Brain microvascular endothelial cell (primary cell): ENCODE measurements at places on chromosomes 13 and 19.
A peak's percentile ranks its signal among the peaks of the same experiment; 100 is the strongest.

DNA sequence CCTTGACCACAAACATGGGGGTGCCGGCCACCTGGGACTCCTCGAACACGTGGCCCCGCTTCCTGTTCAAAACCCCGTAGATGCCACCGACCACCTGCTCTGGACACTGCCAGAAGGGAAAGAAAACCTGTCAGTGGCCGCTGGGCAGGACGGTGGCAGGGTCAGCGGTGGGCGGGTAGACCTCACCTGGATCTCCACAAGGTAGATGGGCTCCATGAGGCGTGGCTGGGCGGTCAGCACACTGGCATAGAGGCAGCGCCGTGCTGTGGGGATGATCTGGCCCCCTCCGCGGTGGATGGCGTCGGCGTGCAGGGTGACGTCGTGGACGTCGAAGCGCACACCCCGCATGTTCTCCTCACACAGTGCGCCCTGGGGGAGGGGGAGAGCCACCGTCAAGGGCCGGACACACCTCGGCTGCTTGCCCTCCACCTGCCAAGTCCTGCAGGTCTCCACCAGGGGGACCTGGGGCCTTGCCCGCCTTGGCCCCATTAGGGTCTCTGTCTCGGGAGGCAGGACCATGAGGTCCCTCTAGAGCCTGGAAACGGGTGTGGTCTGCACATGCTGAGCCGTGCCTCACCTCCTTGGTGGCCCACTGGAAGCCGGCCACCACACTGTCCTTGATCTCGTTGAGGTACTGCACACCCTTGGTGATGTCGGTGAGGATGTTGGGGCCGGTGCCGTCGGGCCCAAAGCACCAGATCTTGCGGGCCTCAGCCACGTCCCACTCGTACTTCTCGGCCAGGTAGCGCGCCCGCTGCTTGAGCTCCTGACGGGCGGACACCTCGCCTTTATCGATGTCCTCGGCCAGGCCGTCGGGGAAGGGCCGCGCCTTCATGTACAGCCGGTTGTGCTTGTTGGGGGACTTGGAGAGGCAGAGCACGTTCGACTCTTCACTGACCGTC lies 6.6 kb upstream of the DAPK3 start:
- DNase-seq = no peak

DNA sequence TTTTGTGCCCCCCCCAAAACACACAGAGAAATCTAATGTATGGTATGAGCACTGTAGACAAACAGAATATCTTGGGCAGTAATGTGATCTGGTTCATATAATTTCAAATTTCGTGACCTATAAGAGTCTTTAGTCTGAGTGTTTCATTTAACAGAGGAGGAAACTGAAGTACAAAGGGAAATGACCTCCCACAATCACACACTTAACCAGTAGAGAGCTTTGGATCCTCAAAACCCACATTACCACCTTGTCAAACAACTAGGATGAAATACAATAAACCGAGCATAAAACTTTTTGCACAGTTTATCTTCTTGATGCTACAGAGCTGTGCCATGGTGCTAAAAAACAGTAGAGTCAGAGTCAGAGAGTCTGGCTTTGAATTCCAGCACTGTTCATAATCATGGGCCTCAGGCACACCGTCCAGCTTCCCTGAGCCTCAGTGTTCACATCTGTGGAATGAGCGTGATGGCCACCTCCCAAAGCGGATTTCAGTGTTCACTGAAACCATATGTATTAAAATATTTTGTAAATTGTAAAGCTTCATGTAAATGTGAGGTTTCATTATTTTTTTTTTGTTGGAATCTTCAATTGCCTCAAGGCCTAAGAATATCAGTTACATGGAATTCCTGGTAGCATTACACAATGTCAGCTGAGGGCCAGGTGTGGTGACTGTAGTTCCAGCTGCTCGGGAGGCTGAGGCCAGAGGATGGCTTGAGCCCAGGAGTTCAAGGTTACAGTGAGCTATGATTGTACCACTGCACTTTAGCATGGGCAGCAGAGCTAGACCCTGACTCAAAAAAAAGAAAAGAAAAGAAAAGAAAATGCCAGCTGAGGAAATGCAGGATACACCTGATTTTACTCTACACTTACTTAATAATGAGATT lies 126.4 kb upstream of the FRY start:
- DNase-seq = no peak

GRCh38 chr13:101144808-101145419 lies 271.4 kb downstream of the NALCN start:
- peak; percentile 22 for DNase-seq

GRCh38 chr19:37519890-37520289 lies 13.2 kb downstream of the ZNF793 start:
- peak; percentile 20 for DNase-seq

- DNase-seq = no peak
Measured at GRCh38 chr19:12969292-12969988, at the start of gene DAND5. Gene DAND5 (plus strand): TSS chr19:12969576. CDS start chr19:12969661, 85 bp downstream.

- peak; percentile 36 for DNase-seq
Measured at GRCh38 chr13:25249001-25249543, 38.2 kb downstream of the MTMR6 start.

GRCh38 chr13:114072421-114072820 lies 60.0 kb downstream of the RASA3 start:
- DNase-seq = no peak

DNA sequence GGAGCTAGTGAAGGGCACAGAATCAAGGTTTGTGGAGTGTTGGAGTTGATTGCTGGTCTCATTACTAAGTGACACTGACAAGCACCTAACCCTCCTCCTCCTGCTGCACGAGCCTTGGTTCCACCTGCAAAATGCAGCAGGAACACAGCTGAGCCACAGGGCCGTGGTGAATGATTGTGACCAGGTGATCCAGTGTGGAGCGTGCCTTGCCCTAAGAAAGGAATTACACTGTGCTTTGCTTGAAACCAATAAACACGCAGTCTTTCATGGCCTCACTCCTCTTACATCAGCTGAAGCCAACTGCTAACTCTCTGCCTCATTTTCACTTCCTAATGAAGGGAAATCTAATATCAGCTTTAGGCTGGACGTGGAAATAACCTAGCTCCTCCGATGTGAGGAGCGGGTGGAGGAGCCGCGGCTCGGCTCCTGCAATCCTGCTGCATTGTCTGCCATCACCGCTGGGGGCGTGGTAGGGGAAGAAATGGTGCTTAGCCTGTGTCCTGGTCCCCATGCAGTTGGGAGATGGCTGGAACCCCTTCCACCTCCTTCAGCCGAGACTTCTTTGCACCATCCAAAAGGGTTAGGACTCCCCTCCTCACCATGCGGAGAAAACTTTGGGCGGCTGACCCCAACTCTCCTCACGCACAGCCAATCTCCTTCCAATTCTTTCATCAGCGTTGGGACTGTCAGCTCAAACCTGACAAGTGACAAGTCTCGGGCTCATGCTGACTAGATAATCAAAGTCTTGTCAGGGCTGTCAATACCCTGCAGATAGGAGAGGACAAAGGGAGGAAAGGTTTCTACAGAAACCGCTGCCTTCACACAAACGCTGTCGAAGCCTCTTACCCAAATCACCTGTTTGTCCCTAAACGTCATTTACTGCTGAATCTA lies 427.9 kb downstream of the ZNF536 start:
- no peak for DNase-seq

- DNase-seq = peak; percentile 22
Measured at GRCh38 chr19:49019242-49019932, 2.5 kb upstream of the LHB start.

GRCh38 chr13:22024381-22024994 lies 353.6 kb downstream of the FGF9 start:
- DNase-seq = no peak

DNA sequence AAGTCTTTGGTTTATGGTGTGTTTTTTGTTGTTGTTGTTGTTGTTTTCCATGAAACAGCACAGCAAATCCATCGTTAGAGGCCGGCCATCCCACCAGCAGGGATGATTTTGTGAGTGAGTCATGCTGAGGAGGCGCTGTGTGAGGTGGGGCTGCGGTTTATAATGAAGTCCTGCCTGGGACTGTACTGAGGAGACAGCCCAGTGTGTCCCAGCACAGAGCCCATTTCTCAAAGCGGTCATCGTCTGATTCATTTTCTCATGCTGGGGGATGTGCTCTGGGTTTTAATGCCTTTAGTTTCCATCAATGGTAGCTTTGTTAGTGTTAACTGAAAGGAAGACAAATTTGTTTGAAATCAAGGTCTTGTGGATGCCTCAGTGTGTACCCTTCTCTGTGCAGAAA lies 129.3 kb upstream of the SERP2 start:
- peak; percentile 79 for DNase-seq

DNA sequence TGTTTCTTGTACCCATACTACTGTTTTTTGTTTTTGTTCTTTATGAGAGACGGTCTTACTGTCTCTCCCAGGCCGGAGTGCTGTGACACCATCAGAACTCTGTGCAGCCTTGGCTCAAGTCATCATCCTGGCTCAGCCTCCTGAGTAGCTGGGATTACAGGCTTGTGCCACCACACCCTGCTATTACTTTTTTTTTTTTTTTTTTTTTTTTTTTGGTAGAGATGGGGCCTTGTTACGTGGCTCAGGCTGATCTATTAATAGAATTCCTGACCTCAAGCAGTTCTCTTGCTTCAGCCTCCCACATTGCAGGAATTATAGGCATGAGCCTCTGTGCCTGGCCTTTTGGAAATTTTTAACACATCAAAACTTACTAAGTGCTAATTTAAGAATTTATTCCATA lies 2.9 kb upstream of the ZNF304 start:
- DNase-seq = no peak

DNA sequence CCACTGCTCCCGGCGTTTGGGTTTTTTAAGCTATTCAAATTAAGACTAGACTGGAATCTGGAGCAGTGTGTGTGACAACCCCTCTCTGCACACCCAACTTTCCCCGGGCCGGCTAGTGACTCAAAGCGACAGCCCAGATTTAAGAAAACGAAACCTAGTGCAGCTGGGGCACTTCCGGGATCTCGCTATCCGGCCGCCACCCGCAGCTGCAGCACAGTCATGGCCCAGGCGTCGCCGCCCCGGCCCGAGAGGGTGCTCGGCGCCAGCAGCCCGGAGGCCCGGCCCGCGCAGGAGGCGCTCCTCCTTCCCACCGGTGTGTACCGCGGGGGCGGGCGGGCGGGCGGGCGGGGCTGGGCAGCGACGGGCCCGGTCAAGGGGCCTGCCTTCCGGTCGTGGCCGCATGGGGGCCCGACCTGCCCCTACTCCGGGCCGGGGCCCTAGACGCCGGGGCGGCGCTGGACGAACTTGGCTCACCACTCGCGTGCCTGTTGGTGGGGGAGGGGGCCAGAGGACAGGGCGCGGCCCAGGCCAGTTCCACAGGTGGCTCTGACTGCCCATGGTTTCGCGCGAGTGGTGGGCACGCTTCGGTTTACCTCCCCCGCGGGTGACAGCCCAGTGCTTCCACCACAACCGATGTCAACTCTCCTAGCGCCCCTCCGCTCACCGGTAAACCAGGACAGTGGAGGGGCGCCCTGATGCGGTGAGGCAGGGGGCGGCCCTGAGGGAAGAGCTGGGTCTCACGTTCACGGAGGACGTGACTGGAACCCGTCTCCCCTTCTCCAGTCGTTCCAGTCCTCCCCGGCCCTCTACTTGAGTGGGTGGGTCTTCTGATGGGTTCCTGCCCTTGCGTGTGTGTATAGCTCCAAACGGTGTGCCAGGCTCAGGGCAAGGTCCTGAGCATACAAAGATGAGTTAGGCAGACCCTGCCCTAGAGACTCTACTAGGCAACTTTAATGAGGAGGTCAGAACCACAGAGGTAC lies at the start of gene PHF11:
PHF11 (plus strand) TSS at position 171 of the 980 bp plus-strand sequence; CDS start at position 220, 49 bp downstream.
- peak; percentile 64 for DNase-seq

- DNase-seq = no peak
Measured at GRCh38 chr19:31612873-31613272, 263.6 kb upstream of the TSHZ3 start.

- no peak for DNase-seq
Measured at GRCh38 chr13:66951426-66951825, 278.7 kb downstream of the PCDH9 start.
